Stimulated activated CD4-positive, alpha-beta T cell treated with anti-CD3 and anti-CD28 coated beads, Interleukin-1b, Interleukin-23, amount 100 ng/mL, for 1 hour (primary cell): ENCODE measurements at places on chromosomes 7 and 10.

DNA sequence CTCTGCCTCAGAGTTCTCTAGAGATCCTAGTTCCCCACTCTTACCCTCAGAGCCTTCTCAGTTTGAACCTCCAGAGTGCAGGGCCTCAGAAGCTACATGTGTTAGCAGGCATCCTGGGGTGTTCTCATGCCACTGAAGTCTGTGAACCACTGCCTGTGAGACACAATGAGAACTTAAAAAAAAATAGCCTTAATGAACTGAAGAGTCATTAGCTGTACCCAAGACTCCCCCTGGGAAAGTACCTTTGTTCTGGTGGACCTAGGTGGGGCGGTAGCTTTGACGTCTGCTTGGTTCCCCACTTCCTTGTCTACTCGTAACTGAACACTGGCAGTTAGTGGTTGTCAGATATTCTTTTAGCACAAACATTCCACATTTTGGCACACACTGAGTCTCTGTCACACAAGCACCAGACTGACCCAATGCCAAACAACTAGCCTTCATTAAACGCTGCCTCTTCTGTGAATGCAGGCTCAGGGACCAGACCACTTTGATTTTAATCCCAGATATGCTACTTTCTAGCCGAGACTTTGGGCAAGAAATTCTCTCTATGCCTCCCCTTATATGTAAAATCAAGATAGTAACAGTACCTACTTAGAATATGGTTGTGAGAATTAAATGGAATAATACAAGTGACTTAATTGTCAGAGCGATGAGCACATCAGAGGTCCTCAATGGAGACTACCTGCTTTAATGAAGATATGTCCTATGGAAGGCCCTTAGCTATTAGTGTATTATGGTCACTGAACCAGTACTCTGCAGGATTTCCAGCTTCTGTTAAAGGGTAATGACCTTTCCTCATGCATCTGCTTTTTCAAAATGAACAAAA, 75.3 kb upstream of the CC2D2B start:
- no peak for DNase-seq

GRCh38 chr7:47327346-47327697, 254.6 kb downstream of the TNS3 start:
- no peak for DNase-seq

- no peak for DNase-seq
Measured at GRCh38 chr7:39948375-39948955, 1.6 kb upstream of the CDK13 start.

- no peak for DNase-seq
Measured at GRCh38 chr7:2123360-2123759, 109.4 kb downstream of the MAD1L1 start.

DNA sequence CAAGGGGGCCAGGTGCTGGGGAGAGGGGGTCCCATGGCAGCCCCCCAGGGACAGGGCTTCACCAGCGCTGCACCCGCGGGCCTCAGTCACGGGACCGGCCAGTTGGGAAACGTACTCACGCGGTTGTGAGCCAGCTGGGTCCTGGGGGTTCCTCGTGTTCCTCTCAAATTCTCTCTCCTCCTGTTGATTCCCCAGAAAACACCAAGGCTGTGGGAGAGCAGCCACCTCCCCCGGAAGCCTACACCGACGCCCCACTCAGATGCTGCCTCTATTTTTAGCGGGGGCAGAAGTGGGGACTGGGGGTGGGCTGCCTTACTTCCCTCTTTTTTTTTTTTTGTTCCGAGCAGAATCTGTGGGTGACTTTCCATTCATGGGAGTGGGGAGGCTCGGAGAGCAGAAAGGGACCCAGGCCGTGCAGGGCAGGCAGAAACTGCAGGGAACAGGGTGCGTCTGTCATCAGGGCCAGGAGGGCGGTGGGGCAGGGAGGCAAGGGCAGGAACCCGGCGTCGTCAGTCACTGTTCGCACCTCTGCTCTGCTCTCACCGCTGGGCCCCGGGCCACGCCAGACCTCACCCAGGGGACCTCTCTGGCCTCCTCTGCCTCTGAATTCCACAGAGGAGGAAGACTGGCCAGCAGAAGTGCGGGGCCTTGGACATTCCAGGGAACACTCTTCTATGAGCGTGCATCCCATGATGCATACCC, 63.1 kb downstream of the CARD11 start:
- DNase-seq = no peak

- DNase-seq = peak; percentile 93
Measured at GRCh38 chr10:50624413-50624865, 683 bp upstream of the SGMS1 start.

DNA sequence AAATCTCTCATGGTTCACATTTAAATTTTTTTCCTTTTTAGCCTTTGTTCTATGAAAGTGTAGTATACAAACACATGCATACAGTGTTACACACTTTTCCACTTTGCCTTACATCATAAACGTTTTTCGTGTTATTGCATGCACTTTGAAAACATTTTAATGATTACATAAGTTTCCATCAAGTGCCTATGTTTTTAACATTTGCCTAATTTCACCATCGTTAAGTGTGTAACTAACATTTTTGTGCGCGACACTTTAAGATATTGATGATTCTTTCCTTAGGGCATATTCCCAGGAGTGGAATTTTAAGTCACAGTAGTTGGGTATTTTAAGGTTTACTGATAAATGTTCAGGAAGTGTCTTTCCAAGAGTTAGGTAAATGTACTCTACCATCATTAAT, 1.5 kb upstream of the FRAT2 start:
- DNase-seq = no peak

GRCh38 chr10:118595598-118596425, at the start of gene PRLHR:
Gene PRLHR (minus strand): TSS chr10:118595648. CDS start chr10:118595244, 404 bp downstream.
- DNase-seq = no peak

GRCh38 chr7:44595934-44596635, 10.3 kb upstream of the OGDH start:
- DNase-seq = no peak

DNA sequence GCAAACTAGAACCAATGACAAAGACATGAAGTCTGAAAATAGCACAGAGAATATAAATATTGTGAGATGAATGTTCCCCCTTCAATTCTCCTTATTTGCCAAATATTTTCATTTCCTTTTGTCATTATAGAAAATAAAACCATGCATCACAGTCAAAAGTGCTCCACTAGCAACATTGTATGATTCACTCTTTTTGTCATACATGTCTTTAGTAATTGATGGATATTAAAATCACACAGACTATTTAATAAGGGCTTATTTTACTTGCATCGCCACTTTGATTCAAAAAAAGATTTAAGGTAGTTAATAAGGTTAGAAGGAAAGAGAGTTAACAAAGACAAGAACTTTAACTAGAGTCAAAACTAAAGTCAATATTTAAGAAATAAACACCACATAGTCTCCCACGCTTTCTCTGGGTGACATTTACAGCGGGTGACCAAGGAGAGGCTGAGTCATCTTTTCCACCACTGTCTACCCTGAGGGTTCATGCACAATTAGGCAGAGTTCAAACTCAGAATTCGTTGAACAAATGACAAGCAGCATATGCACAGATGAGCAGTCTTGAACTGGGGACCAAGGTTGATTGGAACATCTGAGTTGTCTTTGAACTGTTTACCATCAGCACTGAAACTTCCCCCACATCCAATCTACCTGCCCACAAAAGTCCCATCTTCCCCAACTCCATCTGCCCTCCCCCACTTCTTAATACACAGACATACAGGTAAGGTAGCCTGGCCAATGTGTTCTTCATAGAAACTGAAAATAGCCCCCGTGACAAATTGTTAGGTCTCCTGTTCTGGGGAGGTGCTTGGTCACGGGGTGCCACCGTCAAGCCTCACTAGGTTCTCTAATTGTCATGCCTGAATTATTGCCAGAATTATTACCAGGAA, 42.5 kb downstream of the C7orf25 start:
- no peak for DNase-seq

- DNase-seq = no peak
Measured at GRCh38 chr10:86191166-86191565, 175.4 kb downstream of the GRID1 start.

DNA sequence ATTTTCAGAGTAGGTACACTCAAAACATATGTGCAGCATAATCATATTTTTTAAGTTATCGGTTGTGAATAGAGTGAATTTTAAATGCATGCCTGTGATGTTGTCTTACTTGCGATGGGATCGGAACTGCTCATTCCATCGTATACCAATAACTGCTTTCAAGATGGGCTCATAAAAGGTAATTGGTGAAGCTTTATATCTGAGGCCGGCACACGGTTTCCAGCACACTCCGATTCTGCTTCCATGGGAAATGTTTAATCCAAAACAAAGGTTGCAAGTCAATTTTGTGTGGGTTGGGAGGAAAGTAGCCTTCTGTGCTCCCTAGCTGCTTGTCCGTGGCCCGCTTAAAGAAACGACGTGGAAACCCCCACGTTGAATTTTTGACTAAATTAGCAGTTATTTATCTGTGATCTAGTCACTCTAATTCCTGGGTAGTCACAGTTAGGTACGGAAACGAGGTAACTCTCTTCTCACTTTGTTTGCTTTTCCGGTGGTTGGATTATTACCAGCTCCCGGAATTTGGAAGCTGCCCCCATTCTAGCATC, 10.1 kb upstream of the CELF2 start:
- DNase-seq = no peak

- no peak for DNase-seq
Measured at GRCh38 chr7:127525866-127526480, 59.4 kb downstream of the GCC1 start.

GRCh38 chr10:115974816-115975430, 298.1 kb downstream of the GFRA1 start:
- DNase-seq = no peak

- no peak for DNase-seq
Measured at GRCh38 chr7:129439963-129440625, 5.9 kb downstream of the STRIP2 start.

- DNase-seq = no peak
Measured at GRCh38 chr7:44287488-44288380, 37.7 kb downstream of the CAMK2B start.

GRCh38 chr10:21501091-21501490, 24.4 kb downstream of the SKIDA1 start:
- DNase-seq = no peak

- no peak for DNase-seq
Measured at GRCh38 chr7:93861325-93861949, 29.1 kb downstream of the TFPI2 start.

GRCh38 chr10:79933961-79934360, 14.9 kb downstream of the SFTPD start:
- DNase-seq = no peak

DNA sequence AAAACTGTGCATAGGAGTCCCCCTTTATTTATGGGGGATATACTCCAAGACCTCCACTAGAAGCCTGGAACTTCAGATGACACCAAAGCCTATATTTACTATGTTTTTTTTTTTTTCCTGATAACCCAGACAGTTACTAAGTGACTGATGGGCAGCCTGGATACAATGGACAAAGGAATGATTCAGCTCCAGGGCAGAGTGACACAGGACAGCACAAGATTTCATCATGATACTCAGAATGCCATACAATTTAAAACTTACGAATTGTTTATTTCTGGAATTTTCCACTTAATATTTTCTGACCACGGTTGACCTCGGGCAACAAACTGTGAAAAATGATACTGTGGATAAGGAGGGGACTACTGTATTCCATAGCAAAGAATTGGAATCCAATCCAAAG, 843.6 kb downstream of the PCDH15 start:
- DNase-seq = no peak

DNA sequence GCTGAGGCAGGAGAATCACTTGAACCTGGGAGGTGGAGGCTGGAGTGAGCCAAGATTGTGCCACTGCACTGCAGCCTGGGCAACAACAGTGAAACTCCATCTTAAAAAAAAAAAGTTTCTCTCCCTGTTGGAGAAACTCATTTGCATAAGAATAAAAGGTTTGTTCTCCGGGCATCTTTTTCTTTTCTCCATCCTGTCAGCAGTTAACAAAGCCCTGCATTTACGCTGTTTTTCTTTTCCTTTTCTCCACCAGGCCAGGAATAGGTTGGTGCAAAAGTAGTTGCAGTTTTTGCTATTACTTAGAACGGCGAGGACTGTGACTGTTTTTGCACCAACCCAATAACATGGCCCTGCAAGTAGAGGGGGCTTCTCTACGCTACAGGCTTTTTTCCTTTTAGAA, 9.5 kb upstream of the URGCP start:
- no peak for DNase-seq

GRCh38 chr7:1364068-1364905, 95.0 kb downstream of the MICALL2 start:
- DNase-seq = no peak

DNA sequence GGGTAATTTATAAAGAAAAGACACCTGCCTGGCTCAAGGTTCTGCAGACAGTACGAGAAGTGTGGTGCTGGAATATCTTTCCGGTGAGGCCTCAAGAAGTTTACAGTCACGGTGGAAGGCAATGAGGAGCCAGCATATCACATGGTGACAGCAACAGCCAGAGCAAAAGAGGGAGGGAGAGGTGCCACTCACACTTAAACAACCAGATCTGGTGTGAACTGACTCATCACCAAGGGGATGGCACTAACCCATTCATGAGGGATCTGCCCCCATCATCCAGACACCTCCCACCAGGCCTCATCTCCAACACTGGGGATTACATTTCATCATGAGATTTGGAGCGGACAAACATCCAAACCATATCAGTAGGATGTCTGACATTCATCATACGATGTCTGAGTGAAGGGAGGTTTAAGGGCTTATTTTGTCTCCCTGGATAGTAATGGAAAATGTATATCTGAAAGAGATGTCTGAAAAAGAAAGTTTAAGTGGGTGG, 23.5 kb upstream of the KBTBD2 start:
- no peak for DNase-seq

GRCh38 chr7:15507171-15507570, 54.6 kb downstream of the AGMO start:
- no peak for DNase-seq

- DNase-seq = no peak
Measured at GRCh38 chr10:78952686-78953085, 116.1 kb upstream of the ZMIZ1 start.

DNA sequence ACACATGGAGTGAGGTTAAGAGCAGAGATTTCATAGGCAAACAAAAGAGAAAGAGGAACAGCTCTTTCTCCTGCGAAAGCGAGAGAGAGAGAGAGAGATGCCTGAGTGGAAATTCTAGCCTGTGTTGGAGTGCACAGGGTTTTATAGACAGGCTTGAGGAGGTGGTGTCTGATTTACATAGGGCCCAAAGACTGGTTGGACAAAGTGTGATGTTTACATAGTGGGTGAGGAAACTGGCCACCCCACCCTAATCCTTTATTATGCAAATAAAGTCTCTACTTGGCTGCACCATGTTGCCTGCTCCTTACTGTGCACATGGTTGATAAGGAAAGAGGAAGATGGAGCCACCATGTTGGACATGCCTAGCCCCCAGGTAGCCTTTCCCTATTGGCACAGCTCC, 967.8 kb upstream of the SORCS1 start:
- no peak for DNase-seq

GRCh38 chr10:95260397-95260881, 30.4 kb downstream of the PDLIM1 start:
- DNase-seq = no peak

- DNase-seq = no peak
Measured at GRCh38 chr10:75408911-75409885, 7.6 kb upstream of the ZNF503 start.

DNA sequence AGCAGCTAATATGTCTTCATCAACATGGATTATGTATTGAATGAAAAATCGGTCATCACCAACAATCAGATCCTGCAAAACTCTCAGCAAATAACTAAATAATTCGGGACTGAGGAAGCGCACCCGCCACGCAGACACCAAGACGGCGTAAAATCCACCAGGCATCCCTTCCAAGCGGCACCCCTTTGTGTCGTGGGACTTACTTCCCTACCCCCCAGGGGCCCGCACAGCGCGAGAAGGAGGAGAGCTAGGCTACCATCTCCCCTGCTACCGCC, 721 bp downstream of the ARL3 start:
- no peak for DNase-seq

GRCh38 chr7:150977382-150978125, 567 bp downstream of the KCNH2 start:
- no peak for DNase-seq

- DNase-seq = no peak
Measured at GRCh38 chr7:124856299-124856888, 73.2 kb downstream of the POT1 start.
